ENCODE measurements at places on chromosomes 7 and 10.

GRCh38 chr7:149188637-149189259, 6.6 kb upstream of the ZNF282 start:
- DNase-seq: no peak

GRCh38 chr7:107961405-107961804, 41.6 kb downstream of the LAMB1 start:
- no peak for DNase-seq

DNA sequence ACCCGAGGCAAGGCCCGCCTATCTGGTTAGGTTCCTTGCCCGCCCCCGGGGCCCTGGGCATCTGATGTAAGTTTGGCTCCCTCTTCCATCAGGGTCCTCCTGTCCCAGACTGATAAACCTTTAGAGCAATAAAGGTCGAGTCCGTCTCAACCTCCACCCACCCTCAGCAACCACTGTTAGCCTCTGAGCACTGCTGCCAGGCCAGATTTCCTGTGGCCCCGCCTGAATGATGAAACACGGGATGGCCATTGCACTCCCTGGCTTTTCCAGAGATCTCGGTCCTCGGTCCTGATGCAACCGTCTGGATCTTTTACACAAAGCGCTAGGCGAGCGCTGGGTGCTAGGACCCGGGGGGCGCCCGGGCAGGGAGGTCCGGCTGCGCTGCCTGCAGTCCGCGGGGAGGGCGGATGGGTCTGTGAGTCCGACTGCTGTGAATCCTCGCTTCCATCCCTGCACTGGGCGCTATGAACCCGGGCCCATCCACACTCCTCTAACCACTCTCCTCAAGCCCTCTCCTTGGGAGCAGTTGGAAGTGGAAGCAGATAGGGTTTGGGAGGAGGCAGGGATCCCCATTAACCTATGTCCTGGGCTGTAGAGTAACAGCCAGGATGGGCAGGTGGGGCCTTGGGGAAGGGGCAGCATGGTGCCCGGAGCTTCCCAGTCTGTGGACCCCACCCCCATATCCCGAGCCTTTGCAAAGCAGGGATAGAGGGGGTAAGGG, 875 bp upstream of the DDIT4 start:
- DNase-seq: no peak

- DNase-seq: no peak
These were observed 48.5 kb upstream of the LRRTM3 start for GRCh38 chr10:66877361-66877760.

GRCh38 chr7:15457990-15458955, 103.5 kb downstream of the AGMO start:
- no peak for DNase-seq

- no peak for DNase-seq
These were observed 195.4 kb downstream of the MACC1 start for GRCh38 chr7:20021831-20022230.

DNA sequence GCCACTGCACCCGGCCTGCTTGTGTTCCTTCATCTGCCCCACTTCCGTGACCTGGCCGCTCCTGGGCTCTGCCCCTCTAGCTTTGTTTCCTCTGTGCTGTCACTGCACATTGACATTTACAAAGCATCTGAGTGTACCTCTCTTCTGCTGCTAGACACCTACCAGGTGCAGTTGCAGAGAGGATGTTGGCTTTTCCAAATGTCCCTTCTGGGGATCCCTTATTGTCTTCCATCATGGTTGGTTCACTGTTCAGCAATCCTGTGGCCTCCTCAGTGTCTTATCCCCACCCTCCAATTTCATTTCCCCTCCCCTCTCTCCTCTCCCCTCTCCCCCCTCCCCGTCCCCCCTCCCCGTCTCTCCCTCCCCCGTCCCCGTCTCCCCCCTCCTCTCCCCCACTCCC, 13.8 kb downstream of the VWA2 start:
- no peak for DNase-seq

GRCh38 chr7:99379043-99379577, 4.6 kb downstream of the ARPC1B start:
- peak; percentile 75 for DNase-seq

DNA sequence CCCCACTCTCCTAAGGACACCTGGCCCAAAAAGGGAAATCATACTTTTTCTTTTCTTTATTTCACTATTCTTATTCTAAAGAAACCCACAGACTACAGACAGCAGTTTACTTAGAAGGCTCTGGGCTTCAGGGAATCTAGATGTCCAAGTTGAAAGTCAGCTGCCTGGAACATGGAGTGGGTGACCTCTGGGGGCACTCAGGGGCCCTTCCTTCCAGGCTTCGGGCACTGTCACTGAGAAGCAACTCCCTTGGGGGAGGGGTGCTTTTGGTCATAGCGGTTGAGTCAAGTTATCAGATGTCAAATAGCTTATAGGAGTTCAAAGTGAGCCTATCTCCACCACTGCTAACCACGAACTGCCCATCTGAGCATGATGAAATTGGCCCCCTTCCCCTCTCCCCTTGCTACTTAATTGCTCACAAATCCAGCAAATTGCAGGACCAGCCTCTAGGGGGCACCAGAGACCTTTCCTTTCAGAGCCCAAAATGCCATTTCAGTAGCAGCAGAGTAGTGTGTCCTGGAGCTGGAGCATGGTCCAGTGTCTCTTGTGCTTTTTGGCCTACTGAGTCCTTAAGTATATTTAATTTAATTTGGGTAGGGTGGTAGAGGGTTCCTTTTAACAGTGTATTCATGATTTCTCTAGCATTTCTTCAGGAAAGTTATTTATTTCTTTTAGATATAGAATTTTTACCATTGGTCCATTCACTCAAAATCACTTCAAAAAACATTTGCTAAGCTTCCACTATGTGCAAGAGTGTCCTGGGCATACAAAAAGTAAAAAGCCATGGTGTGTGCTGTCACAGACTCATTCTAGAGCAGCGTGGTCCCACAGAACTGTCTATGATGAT, 463.8 kb downstream of the KCNMA1 start:
- peak; percentile 22 for DNase-seq

GRCh38 chr10:116848944-116849247, 403 bp upstream of the ENO4 start:
- DNase-seq: no peak

DNA sequence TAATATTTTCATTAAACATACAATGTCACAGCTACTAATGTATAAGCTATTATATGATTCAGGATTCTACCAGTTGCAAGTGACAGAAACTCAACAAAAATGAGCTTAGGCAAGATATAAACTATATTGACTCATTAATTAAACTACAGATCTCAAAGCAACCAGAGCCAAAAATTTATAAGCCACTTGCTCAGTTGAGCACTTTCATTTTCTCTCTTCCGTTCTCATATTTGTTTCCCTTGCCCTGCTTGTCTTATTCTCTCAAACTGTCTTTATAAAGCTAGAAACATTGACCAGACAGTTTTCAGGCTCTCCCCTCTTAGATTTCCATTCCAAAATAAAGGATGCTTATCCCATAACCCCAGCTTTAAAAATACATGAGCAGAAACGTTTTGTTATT, 60.2 kb upstream of the DGKB start:
- no peak for DNase-seq

DNA sequence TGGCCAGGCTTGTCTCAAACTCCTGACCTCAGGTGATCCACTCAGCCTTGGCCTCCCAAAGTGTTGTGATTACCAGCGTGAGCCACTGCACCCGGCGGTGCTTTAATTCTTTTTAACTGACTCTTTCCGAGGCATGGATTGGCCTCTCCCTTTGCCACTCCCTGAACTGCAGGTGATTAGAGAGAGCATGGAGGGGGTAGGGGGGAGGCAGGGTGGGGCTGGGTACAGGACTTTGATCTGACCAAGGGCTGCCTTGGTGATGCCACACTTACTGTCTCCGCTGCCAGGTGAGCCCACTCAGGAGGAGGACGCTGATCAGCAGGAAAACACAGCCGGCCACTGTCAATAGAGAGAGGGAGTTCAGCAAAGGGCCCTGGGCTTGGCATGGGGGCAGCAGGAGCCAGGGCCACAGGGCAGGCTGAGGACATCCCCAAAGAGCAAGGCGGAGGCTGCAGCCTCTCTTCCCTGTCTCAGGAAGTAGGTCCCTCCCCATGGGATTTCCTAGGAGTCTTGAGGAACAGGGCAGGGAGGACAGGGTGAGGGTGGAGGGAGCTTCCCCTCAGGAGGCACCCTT, 40.5 kb upstream of the IL15RA start:
- DNase-seq: no peak

- no peak for DNase-seq
These were observed 45.6 kb downstream of the VIPR2 start for GRCh38 chr7:159098811-159099655.

DNA sequence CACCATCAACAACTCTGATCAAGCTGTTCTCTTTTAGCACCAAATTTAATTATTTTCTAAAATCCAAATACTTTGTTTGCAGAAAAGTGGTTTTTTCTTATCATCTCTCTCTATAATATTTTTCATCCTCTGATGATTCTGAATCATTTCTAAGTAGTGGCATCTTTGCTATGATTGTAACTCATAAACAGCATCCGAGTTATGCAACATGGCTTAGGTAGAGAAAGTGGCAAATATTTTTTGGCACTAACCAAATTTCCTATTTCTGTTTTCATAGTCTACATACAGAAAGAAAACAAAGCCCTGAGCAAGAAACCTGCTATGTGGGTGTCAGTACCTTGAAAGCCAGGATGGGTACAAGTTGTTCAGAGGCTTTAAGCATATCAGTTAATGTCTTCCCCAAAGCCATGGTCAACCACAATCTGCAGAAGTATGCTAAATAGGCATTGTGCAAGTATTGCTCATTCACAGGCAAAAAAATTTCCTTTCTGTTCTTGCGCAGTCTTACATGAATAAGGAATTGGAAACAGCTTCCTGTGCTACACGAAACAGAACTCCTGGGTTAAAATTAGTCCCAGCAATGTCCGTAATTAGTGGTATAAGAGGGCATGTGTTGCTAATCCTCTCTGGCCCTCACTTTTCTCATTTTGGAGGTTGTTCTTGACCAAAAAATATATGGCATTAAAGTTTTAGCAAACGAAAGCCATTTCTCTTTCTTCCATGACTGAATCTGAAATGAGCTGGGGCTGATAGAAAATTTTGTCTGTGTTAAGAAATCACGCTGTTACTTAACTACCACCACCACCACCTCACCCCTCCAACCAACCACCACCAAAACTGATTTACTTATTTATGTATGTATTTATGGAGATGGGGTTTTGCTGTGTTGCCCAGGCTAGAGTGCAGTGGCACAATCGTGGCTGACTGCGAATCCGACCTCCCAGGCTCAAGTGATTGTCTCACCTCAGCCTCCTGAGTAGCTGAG, 325.6 kb upstream of the MAGI2 start:
- no peak for DNase-seq

- peak; percentile 1 for DNase-seq
These were observed 38.5 kb upstream of the LRRC17 start for GRCh38 chr7:102874166-102874829.

DNA sequence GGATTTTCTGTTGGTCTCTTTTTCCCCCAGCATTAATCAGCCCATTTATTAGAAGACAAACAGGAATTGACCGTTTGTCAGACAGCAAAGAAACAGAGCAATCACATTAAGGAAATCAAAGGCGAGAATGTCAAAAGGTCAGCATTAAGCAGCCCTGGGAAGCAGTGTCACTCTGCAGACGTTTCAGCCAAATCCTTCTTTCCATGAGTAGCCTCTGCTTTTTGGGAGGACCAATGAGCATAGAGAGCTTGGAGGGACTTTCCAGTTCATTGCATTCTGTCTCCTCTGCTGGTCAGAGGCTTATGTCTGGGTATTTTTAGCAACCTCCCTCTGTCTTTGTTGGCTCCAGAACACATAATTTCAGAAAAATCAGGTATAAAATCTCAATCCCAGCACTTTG, 481.4 kb downstream of the GALNT17 start:
- no peak for DNase-seq

Measured in GDM1 (cell line).